ENCODE measurements at places on chromosomes 1 and 21.

DNA sequence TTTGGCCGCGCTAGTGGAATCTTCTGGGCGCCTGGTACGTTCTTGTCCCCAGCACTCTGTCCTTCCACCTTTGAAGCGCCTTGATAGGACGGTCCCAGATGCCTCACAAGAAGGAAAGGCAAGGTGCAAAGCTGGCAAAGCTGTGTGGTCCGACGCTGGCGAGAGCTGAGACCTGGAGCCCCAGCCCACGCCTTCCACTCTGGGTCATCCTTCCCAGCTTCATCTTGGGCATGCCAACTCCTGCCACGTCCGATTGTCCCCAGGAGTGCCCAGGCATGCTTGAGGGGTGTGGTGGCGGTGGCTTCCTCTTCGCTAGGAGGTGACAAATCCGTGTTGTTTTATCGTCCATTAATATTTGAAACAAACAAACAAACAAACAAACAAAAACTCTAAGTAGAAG is 123.9 kb upstream of the DPYD start:
- no peak for DNase-seq

GRCh38 chr1:185373813-185374529 is 56.9 kb upstream of the IVNS1ABP start:
- no peak for DNase-seq

DNA sequence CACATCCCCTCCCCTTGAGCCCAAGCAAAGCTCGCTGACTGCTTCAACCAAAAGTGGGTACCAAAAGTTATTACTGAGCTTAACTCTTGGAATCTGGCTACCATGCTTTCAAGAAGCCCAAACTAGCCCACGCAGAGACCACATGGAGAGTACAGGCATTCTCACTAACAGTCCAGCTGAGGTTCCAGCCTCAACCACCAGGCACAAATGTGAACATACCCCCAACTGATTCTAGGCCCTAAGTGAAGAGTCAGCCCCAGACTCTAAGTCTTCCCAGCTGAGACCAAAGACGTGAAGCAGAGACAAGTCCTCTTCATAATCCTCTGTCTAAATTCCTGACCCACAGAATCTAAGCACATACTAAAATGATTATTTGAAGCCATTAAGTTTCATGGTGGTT is 36.8 kb downstream of the EVI5 start:
- no peak for DNase-seq

DNA sequence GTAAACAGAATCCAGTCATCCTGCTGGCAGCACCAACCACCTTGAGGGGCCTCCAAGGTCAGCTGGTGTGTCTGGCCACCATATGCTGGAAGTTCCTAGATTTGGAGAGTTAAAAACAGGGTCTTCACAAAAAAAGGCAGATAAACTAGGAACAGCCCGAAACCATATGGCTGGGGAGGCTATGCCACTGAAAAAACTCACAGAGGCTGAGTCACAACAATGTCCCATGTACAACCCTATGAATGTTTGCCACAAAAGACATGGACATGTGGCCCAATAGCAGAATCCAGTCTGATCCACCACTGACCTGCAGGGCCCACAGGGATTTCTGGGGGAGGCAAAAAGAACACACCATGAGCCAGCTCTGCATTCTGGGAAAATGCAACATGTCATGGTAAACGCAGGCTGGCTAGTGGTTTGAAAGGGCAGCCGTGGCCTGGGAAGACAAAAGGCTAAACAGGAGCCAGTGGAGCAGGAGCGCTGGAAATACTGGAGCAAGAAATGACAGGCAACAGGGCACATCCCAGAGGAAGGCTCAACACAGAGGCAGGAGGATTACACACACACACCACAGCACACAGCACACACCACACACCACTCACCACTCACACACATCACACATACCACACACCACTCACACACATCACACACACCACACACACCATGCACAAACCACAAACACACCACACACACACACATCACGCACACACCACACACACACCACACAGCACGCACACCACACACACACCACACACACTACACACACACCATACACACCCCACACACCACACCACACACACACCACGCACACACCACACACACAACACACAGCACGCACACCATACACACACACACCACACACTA is 55.4 kb downstream of the HSF2BP start:
- DNase-seq = no peak

- DNase-seq = no peak
Observed at GRCh38 chr1:209815931-209816341, 10.0 kb upstream of the IRF6 start.

DNA sequence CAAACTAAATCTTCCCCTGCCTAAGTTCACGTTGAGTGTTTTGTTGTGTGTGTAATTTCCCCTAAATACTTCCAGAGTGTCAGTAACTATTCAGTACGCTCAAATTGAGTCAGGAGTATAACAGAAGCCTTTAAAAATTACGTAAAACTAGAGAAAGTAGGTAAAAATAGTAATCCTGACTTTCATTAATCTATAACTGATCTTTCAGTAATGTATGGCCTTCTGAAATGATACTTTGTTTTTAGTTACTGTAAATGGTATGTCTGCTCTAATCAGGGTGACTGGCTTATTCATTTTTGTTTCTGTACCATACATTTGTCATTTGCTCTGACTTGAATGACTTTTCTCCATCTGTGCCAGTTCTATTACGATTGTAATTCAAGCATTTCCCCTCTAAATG is 29.4 kb downstream of the MIER1 start:
- DNase-seq = peak; percentile 8

DNA sequence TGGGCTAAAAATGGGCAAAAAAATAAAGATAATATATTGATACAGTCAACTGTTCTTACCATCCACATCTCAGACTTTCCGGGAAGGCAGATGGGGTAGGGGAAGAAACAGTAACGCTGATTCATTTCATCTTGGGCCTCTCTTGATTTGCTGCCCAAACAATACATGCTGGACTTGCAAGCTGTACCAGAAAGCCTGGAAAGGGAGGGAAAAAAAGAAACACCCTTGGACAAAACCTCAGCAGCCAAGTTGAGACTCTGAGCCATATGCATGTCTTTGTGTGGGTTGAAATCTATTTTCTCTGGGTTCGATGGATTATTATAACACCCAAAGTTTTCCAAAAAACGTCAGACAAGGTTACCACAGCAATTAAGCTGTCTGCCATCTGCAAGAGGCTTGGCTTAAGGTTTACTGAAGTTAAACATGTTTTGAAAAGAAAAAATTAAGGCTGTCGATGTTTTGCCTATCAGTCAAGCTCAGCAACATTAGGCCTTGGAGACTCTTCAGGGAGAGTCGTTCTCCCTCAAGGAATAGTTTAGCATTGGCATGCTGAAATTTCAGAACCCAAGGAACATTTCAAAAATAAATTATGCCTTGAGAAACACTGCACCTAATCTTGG is 71.2 kb downstream of the PSMG1 start:
- no peak for DNase-seq

GRCh38 chr1:203492748-203493130 is 1.2 kb upstream of the OPTC start:
- no peak for DNase-seq

- DNase-seq = no peak
Observed at GRCh38 chr1:233647073-233647472, 33.2 kb downstream of the KCNK1 start.

GRCh38 chr1:91078859-91079258 is 57.0 kb upstream of the ZNF644 start:
- DNase-seq = no peak

GRCh38 chr1:27576806-27577227 is 27.1 kb downstream of the AHDC1 start:
- DNase-seq = no peak

DNA sequence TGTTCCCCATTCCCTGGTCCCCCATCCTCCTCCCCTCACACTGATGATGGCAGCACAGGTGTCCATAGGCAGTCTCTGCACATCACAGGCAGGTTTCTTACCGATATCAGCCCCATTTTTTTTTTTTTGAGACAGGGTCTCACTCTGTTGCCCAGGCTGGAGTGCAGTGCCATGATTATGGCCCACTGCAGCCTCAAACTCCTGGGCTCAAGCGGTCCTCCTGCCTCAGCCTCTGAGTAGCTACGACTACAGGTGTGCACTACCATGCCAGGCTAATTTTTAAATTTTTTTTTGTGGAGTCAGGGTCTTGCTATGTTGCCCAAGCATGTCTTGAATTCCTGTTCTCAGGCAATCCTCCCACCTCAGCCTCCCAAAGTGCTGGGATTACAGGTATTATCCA is 28.9 kb upstream of the SDHB start:
- DNase-seq = no peak

DNA sequence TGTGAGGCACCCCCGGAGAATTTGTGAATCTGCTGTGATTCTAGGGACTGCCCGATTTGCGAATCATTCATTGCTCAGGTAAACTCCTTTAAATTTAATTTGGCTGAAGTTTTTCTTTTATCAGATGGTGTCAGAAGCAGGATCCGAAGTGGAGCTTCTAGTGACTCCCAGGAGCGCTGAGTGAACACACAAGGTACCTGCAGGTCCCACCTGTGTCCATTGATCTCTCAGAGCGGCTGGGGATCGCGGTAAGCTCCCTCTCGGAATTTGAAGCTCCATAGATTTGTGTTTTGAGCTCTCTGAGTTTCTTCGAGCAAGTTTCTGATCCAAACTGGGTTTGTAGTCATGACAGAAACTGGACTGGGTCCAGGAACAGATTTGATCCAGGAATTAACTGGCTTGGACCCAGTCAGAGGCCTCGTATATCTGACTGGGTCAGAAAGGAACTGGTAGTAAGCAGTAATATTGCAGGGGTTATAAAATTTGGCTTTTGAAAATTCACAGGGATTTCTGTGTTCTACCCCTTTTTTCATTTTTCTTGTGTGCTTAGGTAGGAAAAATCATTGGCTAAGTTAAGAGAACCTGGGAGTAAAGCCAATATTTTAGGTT is 56.2 kb upstream of the EDEM3 start:
- DNase-seq = no peak

DNA sequence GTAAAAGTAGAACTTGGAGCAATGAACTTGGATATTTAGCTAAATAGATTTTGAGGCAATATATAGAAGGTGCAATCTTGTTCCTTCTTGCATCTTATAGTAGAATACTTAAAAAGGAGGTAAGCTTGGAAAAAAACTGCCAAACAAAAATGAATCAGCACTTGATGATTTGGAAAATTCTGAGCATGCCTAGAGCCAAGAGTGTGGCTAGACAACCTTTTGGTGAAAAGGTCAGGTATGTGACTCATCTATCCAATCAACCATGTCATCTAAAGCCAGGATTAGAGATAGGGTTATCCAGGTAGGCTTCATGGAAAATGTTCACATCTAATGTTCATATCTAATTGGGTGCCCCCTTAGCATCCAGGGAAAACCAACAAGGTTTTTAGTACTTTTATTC is 515.0 kb downstream of the COL11A1 start:
- no peak for DNase-seq

GRCh38 chr1:171122893-171123292 is 32.2 kb downstream of the FMO3 start:
- DNase-seq = no peak

DNA sequence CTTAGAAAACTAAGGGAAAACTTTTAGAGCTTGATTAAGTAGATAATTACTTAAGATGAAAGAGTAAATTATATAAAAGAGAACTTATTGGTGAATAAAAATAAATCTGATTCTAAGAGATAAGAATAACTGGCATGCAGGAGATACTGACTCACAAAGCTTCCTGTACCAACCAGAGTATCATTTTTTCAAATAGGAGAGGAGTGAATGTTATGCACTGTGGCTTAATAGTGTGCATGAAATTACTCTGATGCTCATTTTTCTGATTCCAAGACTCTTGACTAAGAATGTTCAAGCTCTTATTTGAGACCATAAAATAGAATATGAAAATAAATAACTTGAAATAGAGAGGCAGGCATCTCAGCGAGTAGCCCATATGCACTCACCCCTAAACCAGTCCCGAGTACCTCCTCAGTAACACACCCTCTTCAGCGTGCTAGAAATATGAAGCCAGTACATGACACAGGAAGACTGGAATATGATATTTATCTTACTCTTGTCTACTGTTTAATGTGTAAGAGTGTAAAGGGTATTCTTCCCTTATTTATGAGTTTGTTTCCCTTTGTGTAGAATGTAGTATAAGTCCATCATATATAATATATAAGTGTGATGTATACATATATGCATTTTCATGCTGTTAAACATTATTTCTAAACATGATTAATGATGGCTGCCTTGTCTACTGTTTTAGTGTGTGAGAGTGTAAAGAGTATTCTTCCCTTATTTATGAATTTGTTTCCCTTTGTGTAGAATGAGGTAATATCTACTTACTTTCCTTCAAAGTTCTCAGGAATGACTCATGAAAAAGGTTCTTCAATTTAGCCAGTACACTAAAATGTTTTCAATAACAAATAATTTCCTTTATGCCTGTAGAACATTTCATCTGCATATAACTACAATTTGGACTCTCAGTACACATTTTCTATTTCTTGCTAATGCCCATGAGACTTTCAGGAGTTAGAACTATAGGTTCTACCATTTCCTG is 99.2 kb upstream of the PALMD start:
- no peak for DNase-seq

DNA sequence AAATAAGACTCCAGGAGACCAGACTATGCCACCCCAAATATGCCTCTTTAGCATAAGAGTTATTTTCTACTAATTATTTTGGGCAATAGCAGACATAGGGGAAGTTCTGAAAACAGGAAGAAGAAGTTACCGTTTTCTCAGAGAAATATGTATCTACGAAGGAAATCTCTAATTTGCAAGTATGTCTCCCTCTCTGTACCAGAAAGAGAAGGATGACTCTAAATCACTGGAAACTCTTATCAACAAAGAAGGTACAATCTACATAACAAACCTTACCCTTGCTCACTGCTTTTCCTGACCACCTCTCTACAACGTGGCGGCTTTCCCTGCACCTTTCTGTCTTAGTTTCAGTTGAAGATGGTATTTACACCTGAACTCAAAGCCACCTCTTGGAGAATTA is 49.0 kb downstream of the OMA1 start:
- no peak for DNase-seq

- no peak for DNase-seq
Observed at GRCh38 chr1:7225711-7226505, 440.7 kb downstream of the CAMTA1 start.

GRCh38 chr21:41593760-41594138 is 85.8 kb upstream of the TMPRSS2 start:
- no peak for DNase-seq

DNA sequence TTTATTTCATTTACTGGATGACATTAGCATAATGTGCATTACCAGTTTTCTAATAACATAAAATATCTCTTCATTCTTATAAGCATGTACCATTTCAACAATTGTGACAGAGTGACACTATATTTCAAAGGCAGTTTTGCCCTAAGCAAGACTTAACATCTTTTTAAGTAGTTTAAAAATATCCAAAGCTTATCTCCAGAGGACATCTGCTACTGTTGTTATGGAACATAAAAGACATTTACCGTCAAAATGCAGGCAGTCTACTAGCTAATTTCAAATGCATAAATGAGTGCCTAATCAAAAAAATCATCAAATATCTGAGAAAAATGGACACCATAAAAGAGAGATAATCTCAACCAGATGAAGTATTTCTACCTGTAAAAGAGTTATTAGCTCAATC is 782.4 kb upstream of the BRINP3 start:
- DNase-seq = no peak

- no peak for DNase-seq
Observed at GRCh38 chr21:41304068-41304720, 12.4 kb upstream of the FAM3B start.

DNA sequence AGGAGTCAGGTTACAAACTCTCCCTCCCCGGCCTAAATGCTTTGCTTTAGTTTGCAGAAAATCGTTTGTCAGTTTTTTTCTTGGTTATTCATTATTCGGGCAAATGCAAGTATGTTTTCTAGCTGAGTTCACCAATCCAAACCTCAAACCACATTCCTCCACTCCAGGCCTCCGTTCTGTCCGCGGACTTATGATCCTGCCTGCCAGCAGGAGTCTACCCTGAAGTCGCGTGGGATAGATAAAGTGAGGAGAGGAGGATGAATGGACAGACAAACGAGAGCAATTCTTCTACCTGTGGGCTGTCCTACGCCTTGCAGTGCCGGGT is 1.3 kb downstream of the ADAMTS1 start:
- no peak for DNase-seq
